ENCODE measurements at places on chromosomes 5 and 9.

GRCh38 chr5:89230178-89230577 is 347.2 kb upstream of the MEF2C start:
- DNase-seq = no peak

GRCh38 chr5:69527128-69527770 is 32.7 kb upstream of the GTF2H2C start:
- DNase-seq = no peak

DNA sequence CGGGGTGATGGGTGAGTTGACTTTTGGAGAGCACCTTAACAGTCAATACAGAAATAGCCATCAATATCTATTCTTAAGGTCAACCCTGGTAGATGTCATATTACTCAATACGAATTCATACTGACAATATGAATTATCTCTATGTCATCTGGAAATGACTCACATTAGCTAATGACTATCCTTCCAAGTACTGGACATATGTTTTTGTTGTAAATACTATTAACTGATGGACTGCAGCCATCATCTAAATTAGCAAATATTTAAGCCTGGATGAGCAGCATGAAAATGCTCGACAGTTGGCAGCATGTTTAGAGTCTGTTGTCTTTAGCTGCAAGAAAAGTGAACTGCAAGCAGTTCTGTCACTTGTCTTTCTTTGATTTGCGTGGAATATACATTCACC is 19.6 kb upstream of the ISOC1 start:
- no peak for DNase-seq

DNA sequence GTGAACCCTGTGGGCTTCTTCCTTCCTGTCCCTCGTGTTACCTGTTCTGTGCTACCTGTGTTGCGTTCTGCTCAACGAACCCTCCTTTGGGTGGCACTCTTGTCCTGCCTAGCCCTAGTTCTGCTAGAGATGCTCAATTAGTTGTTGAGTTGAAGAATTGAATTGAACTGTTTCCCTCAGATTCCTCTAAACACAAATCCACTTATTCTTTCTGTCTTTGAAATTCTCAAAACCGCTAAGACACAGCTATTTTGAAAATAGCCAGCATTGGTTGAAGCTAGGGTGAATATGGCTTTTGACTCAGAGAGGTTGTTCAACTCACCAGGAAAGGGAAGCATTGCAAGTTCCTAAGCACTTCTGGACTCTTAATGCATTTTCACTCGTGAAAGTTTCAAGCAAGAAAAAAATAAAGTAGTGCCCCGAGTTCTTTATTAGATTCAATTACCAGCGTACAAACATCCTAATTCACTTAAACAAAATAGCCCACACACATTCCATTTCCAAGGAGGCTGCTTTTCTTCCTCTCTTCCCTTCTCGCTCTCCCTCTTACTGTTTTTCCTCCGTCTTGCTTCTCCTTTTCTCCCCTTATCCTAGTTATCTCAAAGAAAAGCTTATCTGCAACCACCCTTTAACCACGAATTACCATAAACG is 642 bp upstream of the ITGA1 start:
- DNase-seq = no peak

DNA sequence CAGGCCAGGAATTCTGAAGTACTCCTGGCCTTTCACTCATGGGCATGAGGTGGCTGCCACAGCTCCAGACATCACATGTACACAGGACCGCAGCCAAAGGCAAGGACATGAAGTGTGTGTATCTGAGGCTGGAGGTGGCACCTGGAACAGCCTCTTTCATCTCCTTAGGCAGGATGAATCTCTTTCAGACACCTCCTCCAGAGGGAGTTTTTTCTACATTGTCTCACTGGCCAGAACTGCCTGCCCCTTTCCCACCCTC is 142.8 kb downstream of the BARX1 start:
- no peak for DNase-seq

DNA sequence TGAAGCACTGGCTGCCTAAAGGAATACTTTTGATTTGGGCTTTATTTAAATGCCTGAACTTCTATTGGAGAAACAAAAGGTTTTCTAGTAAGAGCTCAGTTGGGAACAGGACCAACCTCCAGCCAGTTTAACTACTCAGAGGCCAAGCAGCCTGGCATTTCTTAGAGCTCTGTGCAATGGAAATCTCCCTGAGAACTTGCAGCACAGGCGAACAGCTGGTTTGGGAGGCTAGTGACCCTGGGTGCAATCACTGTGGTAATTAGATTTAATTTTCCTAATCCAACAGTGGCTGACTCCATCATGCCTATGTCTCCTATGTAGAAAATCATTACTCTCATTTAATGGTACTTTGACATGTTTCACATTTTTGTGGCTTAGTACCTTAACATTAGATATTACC is 1.0 kb upstream of the CDH6 start:
- DNase-seq = no peak

GRCh38 chr9:98218562-98219363 is 26.3 kb upstream of the CORO2A start:
- DNase-seq = no peak

GRCh38 chr5:137051161-137051560 is 448.0 kb downstream of the SPOCK1 start:
- no peak for DNase-seq

- DNase-seq = no peak
These were observed 21.7 kb downstream of the HBEGF start for GRCh38 chr5:140324617-140325241.

- no peak for DNase-seq
These were observed 14.7 kb downstream of the ENC1 start for GRCh38 chr5:74625742-74626241.

GRCh38 chr9:4842213-4842612 is 49.5 kb downstream of the RCL1 start:
- DNase-seq = no peak

DNA sequence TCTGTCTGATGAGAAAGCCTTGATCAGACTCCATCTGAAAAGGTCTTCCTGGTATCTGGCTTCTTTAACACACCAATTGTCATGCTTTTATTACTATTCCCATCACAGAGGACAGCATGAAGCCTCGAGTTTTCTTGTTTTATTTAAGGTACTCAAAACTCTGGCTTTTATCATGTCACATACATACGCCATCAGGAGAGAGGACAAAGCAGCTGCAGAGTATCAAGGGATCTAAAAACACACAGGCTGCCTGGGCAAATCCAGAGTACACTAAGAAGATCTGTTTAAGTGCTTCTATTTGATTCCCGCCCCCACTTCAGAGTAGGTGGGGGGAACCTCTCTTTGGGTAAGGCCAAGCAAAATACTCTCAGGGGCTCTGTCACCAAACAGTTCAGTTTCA is 277.2 kb downstream of the SPOCK1 start:
- no peak for DNase-seq

- DNase-seq = no peak
These were observed 55.9 kb downstream of the SECISBP2 start for GRCh38 chr9:89374176-89374575.

GRCh38 chr9:92294297-92294676 is 790 bp upstream of the IARS1 start:
- no peak for DNase-seq

DNA sequence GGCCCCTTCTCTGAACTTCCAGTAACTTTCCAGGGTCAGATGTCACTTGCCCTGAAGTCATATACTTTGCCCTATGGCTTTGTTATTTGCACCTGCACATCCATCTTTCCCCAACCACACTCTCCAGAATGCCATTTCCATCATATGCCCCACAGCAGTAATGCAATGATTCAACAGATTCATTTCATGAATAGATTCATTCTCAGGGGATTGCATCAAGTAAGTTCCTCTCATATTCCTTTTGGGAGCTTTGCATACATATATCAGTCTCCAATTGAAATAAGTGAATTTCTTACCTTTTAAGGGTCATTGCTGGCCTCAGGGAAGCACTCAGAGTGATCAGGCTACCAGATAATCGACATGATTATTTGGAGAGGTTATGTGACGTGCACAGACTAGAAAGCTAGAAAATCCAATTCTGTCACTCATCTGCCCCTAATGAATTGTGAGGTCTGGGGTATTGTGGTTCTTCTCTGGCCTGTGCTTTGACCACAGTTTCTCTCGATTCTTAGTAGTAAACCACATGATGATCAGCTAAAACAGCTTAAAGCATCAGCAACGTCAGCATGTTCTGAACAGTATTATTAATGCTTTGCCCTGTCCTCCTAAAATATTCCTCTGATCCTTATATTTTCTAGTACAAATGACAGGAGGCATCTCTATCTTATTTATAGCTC is 179.9 kb downstream of the ATPSCKMT start:
- DNase-seq = no peak

- no peak for DNase-seq
These were observed 6.7 kb upstream of the SMIM15 start for GRCh38 chr5:61168951-61169350.

DNA sequence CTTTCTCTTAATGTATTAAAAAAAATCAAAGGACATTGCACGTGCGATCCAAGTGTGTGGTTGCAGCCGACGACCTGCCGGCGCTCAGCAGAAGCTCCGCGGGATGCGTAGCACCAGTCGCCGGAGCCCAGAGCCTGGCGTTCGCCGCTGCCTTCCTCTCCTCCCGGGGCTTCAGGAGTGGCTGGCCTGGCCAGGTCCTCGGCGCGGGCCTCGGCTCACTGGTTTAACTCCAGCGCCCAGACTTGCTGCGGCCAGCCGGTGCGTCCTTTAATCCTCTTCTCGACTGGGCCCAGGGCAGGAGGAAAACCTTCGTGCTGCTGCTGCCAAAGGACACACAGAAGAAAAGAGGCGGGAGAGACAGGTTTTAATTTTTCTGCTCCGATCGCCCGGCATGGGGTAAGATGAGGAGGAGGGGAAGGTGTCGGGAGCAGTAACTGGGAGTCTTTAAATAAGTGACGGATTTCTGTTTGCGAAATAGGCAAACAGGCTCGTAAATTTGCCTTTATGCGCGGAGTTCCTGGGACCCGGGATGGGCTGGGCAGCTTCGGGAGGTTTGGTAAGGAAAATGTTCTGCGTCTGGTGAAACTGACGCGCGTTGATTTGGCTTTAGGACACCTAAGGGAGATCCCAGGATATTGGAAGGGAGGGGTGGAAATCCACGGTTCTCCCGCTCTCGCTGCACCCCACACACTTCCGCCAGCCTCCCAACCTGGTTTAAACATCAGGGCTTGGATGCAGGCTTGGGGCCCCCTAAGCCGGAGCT is 2.3 kb downstream of the HAND1 start:
- DNase-seq = no peak

- DNase-seq = no peak
These were observed 5.2 kb downstream of the DCANP1 start for GRCh38 chr5:135441919-135442318.

DNA sequence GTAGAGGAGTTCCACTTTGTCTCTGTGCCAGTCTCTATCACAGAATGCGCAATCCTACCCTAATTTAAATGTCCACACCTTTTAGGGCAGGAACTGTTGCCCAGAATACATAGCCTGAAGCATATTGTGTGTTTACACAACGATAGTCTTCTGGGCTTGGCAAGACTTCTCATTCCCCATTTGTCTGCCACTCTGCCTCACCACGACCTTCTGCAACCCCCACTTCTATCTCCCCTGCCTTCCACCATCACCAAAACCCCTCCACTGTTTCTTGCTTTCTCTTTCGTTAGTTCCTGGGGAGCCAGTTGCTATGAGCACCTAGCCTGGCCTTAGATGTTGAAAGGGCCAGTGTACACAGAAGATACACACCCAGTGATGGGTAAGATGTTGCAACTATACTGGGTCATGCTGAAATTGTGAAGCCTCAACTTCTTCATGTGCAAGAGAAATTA is 883 bp upstream of the RNF145 start:
- no peak for DNase-seq

DNA sequence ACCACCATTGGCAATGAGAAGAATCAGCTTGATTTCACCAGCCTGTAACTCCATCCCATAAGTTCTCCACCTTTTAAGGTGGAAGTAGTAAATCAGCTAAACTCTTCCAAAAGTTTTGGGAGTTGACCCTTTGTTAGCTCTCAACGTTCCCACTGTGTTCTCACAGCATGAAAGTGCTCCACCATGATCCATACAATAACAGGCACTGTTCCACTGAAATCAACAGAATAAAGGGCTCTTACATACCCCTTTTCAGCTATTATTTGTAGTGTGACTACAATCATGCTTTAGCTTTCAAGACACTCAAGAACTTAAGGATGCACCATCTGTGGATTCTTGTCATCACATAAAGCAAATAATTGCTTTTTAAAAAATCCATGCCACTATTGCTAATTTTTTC is 81.6 kb downstream of the PPP2R2B start:
- DNase-seq = no peak

GRCh38 chr9:472479-473075 is 257.9 kb downstream of the DOCK8 start:
- DNase-seq = no peak

GRCh38 chr5:174284873-174285272 is 239.4 kb downstream of the NSG2 start:
- DNase-seq = no peak

- DNase-seq = no peak
These were observed 2.0 kb upstream of the AJM1 start for GRCh38 chr9:136840140-136840876.

- DNase-seq = no peak
These were observed 38.7 kb upstream of the NEK6 start for GRCh38 chr9:124218987-124219461.

DNA sequence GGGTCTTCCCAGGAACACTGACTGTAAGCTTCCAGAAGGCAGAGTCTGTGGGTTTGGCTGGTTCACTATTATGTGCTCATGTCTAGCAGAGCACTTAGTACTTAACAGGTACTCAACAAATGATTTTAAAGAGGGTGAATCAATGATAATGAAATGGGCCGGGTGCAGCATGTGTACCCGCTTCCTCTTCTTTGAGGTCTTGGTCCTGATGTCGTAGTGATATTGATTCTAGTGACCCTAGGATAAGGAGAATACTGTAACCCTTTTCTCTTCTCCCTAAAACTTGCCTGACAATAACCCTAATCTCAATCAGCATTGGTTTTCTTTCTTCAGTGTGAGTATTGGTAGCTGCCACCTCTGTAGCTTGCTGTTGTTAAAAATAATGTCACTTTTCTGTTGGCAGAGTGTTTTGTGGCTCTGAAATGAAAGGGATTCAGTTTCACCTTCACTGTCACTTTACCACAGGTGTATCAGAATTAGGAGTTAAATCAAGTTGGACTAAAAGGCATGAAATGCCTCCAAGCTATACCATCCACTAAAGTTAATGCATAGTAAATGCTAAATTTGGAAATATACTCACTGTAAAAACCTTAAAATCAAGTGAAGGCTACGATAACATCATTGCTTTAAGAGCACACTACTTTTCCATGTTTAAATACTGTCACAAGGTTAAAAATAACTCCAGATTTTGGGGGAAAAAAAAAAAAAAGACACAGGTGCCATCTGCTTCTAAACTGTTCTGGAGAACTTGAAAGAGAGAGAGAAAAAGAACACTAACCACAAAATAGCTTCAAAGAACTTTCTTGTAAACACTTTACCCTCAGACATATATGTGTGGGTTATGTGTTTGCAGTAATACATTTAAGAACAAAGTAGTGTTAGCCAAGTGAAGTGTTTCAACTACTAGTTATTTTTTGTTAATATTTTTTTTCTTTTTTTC is 6.0 kb downstream of the CAMK4 start:
- DNase-seq = no peak
